ENCODE measurements at places on chromosomes 2 and 18.
A peak's percentile ranks its signal among the peaks of the same experiment; 100 is the strongest.

DNA sequence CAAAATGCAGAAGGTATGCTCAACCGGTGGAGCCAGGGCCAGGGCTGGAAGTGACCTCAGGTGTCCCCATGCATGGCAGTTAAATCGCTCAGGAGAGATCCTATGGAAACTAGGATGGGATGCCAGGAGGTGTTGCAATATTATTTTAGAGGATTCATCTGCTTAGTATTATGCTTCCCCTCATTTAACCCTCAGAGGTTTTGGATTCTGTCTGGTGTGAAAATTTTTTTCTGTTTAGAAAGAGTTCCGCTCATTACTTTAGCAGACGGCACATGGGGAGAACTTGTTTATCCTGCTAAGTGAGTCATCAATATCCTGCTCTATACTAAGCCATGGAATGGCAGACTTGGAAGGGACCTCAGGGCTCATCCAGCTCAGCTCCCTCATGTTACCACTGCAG, 42.5 kb downstream of the TRIB2 start:
- no peak for DNase-seq

DNA sequence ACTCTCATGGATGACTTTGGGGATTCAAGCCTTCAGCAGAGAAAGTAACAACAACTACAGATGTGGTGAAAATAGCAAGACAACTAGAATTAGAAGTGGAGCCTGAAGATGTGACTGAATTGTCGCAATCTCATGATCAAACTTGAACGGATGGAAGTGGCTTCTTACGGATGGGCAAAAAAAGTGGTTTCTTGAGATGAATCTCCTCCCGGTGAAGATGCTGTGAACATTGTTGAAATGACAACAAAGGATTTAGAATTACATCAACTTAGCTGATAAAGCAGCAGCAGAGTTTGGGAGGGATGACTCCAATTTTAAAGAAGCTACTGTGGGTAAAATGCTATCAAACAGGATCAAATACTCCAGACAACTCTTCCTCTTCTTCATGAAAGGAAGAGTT, 43.1 kb downstream of the AAK1 start:
- DNase-seq, result no peak

GRCh38 chr2:21332993-21333625, 209.3 kb downstream of the TDRD15 start:
- no peak for DNase-seq

- no peak for DNase-seq
Measured at GRCh38 chr2:205352094-205352493, 330.2 kb upstream of the NRP2 start.

DNA sequence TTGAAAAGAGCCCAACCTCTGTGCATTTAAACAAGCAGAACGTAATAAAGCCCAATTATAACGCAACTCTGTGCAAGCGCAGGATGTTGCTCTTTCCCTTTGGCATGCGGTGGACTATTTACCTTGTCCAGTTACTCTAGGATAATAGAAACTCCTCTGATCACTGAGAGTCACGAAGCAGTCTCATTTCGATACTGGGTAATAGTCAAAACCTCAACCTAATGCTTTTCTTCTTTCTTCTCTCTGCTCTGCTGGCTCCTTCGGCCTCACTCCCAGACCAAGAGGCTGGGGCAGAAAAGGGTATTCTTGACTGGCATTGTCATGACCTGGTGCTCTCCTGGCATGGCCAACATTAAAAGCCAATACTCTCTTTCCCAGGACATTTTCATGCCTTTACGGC, 89.7 kb upstream of the GCFC2 start:
- DNase-seq, result no peak

DNA sequence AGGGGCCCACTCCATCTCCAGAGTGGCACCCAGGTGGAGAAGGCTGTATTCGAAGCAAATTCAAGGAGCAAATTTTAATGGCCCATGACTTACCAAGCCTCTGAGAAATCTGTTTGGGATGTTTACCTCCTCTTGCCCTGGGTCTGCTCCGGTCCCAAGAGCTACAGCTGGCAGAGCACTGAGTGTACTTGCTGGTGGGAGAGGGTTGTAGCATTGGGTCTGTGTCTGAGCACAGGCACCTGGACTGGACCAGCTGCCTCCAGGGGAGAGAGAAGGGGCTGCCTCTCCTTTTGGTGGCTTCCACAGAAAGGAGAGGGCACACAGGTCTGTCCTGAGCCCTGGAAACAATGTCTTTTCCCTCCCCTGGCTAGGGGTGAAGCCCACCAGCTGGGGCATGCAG, 9.8 kb downstream of the EN1 start:
- DNase-seq, result no peak

DNA sequence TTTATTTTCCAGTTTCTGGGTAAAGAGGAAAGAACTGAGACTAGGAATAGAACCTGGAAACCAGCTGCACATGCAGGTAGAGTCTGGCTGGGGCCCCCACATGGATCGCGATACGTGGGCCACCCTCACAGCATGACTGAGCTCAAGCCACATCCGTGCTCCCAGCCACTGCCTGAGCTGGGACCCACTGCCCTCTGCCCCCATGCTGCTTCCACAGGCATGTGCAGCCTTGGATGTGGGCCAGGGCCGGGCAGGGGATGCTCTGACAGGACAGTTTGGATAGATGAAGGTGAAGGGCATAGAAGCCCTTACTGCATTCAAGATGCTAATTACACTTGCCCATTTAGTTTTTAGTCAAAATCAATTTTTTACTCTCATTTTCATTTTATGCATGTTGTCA, 321.2 kb downstream of the DCDC2C start:
- no peak for DNase-seq

GRCh38 chr18:22839340-22839821, 93.7 kb upstream of the RBBP8 start:
- no peak for DNase-seq

DNA sequence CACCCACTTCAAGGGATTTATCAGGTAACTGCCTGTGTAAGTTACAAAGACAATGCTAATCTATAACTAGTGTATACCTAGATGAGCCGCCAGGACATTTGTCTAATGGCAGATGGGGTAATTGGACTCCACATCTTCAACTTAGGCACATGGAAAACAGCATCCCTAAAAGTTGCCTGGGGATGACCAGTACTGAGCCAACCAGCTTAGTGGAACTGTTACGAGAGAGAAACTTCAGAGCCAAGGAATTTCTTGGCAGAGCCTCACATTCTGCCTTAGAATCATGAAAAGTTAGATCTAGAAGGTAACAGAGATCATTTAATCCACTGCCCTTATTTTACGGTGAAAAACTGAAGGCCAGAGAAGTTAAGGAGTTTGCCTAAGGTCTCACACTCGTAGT, 15.5 kb upstream of the CLASP1 start:
- no peak for DNase-seq

DNA sequence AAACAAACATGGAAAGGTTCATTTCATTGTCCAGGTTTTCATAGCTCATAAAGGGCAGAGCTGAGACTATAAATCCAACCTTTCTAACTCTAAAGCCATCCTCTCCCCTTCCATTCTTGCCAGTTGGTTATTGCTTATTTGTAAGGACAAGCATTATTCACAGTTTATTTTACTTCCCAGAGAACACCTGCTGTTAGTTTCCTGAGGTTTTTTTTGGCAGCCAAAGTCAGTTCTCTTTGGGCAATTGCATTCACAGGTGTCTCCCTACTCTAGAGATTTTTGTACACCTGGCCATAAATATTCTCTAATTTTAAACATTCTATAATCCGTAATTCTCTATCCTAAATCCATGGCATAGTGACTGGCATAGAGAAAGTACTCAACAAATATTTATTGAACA, 87.3 kb upstream of the SPHKAP start:
- no peak for DNase-seq

GRCh38 chr2:38315707-38316333, 61.3 kb downstream of the ATL2 start:
- peak; percentile 63 for DNase-seq

GRCh38 chr2:206163251-206163880, 3.7 kb downstream of the EEF1B2 start:
- no peak for DNase-seq

GRCh38 chr2:175687465-175687864, 314.6 kb downstream of the LNPK start:
- no peak for DNase-seq

GRCh38 chr2:223952280-223952968, 4.8 kb upstream of the MRPL44 start:
- DNase-seq, result no peak

DNA sequence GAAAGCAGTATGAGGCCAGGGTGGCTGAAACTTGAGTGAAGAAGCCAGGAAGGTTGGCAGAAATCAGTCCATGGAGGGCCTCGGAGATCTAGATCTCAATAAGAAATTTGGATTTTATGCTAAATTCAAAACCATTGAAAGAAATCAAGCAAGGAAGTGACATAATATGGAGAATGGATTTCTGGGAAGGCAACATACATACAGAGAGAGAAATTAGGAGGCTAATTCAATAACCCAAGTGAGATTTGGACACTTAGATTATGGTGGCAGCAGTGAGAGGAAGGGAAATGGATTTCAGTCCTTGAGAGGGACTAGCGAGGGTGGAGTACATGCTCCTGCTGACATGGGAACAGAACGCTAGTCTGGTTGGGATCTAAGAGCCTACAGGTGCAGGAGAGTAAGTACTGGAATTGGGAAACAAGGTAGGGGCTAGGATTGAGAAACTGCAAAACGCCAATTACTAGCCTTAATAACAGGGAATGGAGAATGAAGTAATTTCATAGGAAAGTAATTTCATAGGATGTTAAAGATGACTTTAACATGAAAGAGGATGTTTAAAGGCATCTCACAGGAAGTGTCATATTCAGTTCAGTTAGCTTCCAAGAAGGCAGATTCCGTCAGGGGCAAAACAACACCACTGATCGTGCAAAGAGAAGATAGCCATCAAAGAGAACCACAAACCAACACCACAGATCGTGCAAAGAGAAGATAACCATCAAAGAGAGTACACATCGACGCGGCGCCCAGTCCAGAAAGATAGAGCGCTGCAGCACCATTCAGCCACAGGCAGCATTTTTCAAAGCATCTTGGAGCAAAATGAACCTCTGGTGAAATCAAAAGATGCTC, 27.2 kb downstream of the CDKL4 start:
- DNase-seq, result no peak

GRCh38 chr18:58495634-58496033, 133.3 kb downstream of the ALPK2 start:
- DNase-seq, result no peak

- DNase-seq, result no peak
Measured at GRCh38 chr2:167651406-167652151, 595.8 kb downstream of the STK39 start.

- DNase-seq, result no peak
Measured at GRCh38 chr2:129761569-129762021, 217.9 kb upstream of the RAB6C start.

DNA sequence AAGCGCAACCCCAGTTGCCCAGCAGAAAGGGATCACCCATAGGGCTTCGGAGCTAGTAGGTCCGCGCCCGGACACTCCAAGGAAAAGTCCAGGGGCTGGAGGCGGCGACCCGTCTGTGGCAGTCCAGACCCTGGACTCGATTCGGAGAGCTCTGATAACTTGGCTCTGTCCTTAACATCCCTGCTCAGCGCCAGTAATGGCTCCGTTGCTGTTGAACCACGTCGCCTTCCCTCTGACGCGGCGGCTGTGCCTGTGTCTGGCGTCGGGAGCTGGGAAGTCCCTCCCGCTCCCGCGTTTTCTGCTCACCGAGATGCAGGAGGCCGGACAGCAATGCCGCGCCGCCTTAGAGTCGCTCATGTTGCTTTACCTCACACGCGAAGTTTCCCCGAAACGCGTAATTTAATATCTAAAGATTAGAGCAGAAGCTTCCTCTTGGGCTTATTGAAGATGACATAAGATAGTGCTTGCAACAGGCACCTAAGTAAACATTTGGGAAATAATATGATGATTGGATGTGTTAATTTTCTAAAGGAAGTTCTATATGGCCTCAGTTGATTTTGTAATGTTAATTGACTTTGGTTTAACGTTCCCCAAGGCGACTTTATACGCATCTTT, 1.3 kb upstream of the ZBTB14 start:
- peak; percentile 82 for DNase-seq

GRCh38 chr2:65103013-65103715, 26.7 kb downstream of the RAB1A start:
- no peak for DNase-seq

DNA sequence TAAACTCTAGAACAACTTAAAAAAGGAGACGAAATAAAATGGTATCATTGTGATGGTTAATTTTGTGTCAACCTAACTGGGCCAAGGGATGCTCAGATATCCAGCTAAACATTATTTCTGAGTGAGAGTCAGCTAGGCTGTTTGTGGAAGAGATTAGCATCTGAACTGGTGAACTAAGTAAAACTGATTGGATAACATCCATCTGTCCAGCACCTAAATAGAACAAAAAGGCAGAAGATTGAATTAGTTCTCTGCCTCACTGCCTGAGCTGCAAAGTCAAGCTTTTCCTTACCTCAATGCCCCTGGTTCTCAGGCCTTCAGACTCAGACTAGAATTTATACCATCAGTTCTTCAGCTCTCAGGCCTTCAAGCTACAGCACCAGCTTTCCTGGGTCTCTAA, 30.0 kb downstream of the PPP3R1 start:
- no peak for DNase-seq

DNA sequence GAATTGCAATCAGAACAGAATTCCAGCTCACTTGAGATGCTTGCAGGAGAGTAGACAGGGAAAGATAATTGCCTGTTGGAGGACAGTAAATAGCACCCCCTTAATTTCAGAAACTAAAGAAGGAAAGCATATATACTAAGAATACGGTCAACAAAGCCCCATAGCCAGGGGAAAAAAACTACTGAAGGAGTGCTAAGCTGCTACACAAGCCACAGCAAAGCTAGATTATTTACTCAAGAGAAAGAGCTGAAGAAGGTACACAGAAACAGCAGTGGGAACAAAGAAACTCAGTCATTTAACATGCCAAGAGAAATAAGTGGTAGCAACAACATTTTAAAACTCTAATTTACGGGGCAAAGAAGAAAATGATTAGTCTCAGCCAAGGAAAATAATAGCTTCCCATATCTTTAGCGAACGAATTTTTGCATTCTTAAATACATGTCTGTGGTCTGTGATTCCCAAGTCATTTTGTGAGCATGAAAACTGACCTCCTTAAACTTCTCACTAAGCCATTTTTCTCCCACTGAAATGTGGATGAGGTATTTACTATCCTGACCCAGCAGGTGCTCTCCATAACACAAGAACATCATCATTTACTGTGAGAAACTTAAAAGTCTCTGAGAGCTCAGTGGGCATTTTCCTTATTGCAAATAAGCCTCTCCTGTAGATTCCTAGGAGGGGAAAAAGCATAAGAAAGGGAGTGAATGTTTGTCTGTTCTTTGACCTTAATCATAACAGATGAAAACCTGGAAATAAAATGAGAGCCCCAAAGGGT, 196.0 kb downstream of the PAX3 start:
- no peak for DNase-seq

GRCh38 chr2:152343426-152343825, 8.5 kb downstream of the FMNL2 start:
- DNase-seq, result no peak

- no peak for DNase-seq
Measured at GRCh38 chr2:163708265-163708664, 27.5 kb downstream of the FIGN start.

DNA sequence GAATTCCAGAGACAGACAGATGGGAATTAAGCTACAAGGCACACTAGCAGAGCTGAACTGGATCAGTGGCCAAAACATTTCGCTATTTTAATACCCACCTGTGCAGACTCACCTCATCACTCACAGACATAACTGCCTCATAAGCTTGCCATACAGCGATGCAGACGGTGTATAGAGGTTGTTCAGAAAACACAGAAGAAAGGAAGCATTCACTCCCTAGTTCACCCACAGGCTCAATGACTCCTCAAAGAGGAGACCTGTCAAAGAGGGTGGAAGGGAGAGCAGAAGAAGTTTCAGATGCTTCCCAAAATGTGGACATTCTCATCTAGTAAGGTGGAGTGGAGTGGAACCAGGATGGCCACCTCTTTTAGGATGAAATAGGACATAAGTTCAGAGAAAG, 81.7 kb upstream of the SPHKAP start:
- no peak for DNase-seq

GRCh38 chr18:49610022-49610445, 48.2 kb downstream of the LIPG start:
- no peak for DNase-seq

Data from Caki2 (cell line).